ENCODE measurements at places on chromosomes 4 and X.
A peak's percentile ranks its signal among the peaks of the same experiment; 100 is the strongest.

- DNase-seq, result no peak
These were observed 671.6 kb downstream of the GRXCR1 start for GRCh38 chr4:43564107-43564506.

- DNase-seq, result no peak
These were observed 84.4 kb downstream of the HTT start for GRCh38 chr4:3158841-3159240.

DNA sequence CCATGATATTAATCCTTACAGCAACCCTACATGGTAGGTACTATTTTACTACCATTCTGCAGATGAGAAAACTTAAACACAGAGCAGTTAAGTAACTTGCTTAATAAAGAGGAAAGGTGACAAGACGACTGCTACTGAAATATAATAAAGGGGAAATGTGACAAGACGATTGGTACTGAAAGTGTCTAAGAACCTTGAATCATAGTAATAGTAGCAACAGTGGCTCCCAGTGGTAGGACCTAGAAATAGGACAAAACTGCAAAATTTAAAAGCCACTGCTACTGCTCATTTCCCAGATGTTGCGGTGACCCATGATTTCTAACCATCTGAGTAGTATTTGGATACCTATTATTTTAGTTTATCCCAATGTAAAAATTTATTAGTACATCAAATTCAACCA is 89.5 kb downstream of the TASL start:
- no peak for DNase-seq

DNA sequence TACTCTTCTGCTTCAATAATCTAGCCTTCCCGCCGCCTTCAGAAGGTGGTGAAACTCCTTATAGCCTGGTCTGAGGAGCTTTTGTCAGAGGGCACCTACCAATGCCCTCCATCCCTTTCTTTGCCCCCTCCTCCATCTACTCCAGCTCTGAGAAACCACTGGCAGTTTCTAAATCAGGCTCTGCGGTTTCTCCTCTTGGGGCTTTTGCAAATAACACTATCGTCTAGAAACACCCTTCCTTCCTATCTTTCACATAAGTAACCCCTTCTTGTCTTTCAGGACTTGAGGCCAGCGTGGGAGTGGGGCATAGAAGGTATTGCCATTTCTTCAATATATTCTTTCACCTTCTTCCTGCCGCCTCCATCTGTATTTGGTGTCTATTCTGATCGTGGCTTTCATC is 1.2 kb upstream of the EFHC2 start:
- peak; percentile 16 for DNase-seq

GRCh38 chrX:40845331-40845911 is 110.1 kb upstream of the MED14 start:
- DNase-seq, result no peak

DNA sequence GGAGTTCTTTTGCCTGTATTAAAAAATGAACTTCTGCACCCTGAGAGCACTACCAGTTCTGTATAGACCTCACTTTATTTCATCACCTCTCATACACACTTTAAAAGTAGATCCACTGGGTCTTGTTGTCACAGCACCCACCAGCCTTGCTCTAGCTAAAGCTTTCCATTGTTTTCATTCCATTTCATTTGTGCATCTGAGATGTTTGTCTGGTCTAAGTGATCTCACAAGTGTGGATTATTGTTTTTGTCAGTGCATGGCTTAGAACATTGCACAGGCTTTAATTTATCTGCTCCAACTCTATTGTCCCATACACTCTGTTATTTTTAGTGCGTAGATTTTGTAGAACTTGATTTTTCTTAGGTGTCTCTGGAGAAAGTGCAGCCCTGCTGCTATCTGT is 1157.5 kb upstream of the PABPC4L start:
- no peak for DNase-seq

DNA sequence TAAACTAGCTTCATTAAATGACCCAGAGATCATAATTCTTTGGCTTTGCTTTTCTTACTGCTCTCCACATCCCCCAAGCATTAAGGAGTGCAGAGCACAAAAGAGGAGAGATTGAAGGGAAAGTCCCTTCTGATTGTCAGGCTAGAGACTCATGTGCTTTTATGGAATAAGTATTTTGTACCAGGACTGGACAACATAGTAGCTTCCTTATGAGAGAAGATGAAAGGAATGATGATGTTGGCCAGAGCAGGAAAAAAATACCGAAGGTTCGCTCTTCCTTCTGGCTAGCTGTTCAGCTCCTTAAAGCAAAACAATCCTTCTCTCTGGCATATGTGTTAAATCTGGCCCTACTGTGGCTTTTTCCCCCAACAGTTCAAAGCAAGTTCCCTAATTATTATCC is 53.1 kb downstream of the HOPX start:
- DNase-seq, result no peak

DNA sequence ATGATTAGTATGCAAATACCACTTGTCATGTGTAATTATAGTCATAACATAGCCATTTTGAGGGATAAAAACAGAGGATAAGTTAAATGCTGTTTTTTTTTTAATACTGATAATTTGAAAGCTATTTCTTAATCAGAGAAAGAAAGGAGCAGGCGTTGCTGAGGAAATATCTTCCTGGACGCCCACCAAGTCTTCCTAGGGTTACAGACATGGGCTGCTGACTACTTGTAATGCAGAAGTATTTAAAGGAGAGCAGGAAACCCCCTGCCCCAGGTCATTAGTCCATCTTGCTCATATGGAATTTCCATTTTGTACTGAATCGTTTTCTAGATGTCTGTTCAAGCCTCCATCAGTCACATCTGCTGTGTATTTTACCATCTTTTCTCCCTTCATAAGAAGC is 176.2 kb downstream of the ADGRL3 start:
- no peak for DNase-seq

DNA sequence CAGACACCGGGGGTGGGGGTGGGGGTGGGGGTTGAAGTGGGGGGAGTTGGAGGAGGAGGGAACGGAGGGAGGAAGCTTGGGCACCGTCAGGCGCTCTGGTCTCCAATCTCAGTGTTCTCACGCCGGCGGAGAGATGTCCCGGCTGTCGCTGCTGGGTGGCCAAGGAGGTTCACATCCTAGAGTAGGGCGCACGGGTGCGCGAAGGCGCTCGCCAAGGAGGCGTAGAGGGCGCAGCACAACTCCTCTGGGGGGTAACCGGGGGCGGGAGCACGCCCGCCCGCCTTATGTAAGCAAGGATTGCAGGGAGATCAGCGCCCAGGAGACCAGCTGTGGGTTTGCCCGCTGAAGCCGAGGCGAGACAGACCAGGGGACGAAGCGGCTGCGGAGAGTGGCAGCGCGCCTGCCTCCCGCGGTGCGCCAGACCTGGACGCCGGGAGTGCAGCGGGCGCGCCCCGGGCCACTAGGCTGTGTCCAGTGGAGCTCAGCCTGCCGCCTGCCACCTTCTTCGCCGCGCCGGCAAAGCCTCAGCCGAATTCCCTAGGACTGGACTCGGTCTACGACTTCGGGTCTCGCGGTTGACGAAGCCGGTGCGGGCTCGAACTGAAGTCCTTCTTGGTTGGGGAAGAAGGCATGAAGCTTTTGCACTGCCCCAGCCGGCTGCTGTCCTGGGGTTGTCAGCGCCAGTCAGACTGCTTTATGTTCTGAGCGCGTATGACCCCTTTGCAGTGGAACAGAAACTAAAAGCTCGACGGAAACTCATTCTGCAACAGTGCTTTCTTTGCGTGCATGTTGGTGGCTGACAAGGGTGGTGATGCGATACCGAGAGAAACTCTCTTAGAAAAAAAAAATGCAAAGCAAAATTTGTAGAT is 707 bp upstream of the UNC5C start:
- no peak for DNase-seq

DNA sequence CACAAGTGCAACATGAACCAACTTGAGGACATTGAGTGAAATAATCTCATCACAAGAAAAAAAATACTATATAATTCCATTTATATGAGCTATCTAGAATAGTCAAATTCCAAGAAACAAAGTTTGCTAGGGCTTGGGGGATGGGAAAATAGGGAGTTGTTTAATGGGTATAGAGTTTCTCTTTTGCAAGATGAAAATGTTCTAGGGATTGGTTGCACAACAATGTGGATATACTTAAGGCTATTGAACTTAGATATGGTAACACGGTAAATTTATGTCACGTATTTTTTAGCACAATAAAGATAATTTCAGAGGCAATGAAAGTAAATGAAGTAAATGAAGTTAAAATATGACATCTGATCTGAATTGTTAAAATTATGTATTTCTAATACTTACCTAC is 7.9 kb downstream of the MFSD8 start:
- no peak for DNase-seq

- no peak for DNase-seq
These were observed 51.5 kb upstream of the GPRIN3 start for GRCh38 chr4:89358935-89359638.

DNA sequence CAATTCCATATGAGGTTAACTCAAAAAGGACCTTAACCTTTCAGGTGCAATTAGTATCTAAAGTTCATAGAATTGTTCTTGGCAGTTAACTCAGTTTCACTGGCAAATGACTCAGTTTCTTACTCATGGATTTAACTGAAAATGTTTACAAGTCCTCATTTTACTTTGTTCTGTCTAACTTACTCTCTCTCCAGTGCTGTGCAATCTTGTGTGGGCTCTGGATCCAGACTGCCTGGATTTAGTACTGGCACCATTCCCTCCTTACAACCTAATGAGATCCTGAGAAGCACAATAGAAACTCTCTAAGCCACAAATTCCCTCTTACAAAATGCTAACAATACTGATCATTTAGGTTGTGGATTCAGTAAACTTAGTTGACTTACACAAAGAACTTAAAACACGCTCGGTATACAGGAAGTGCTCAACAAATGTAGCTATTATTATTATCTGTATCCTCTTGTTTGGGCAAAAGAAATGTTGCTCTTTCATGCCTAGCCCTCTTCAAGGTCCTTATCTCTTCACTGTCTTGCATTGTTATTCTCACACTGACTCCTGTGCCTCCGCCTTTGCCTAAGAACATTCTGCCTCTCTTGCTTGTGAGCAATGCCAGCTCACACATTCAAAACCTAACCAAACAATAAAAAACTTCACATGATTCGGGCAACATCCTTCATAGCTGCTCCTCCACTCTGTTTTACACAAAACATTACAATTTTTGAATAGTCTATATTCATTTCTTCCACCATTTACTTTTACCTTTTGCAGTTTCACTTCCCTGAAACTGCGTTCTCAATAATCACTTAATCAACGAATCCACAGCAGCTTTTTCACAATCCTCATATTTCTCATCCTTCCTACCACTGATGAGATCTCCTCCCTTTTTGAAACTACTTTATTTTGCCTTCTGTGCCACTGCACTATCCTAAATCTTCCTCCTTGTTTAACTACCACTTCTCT is 91.8 kb downstream of the PDE5A start:
- no peak for DNase-seq

GRCh38 chr4:8015512-8015911 is 75.9 kb upstream of the AFAP1 start:
- no peak for DNase-seq

DNA sequence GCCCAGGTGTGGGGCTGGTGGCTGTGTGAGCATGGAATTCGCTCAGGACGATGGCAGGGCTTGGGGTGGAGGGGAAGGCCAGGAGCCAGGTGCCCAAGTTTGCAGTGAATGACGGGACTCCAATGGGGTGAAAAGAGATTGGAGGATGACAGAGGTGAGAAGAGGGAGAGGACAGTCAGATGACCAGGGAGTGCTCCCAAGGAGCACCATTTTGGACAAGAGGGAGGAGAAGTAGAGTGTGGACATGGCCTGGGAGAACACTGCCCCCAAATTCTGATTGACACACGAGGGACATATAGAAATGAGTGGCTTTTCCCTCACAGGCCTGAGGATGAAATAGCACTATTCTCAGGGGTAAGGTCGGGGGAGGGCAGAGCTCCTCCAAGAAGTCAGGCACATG is 6.7 kb downstream of the MRFAP1 start:
- no peak for DNase-seq

DNA sequence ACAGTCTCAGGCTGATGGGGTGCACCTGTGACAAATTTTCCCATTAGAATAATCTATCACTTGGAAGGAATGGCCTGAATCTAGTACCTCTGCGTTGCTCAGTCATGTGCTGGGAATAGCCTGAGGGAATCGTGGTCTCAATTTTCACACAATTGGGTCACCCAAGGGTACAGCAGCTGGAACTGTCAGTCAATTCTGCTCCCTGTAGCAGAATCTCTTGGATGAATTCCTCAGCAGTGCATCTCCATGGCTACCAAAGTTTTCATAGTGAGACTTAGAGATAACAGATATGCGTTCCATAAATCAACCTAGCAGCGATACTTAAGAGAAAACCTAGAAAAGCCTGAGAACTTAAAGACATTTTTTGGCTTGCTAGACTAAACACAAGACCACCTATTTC is 288.7 kb upstream of the CTSO start:
- DNase-seq, result no peak

DNA sequence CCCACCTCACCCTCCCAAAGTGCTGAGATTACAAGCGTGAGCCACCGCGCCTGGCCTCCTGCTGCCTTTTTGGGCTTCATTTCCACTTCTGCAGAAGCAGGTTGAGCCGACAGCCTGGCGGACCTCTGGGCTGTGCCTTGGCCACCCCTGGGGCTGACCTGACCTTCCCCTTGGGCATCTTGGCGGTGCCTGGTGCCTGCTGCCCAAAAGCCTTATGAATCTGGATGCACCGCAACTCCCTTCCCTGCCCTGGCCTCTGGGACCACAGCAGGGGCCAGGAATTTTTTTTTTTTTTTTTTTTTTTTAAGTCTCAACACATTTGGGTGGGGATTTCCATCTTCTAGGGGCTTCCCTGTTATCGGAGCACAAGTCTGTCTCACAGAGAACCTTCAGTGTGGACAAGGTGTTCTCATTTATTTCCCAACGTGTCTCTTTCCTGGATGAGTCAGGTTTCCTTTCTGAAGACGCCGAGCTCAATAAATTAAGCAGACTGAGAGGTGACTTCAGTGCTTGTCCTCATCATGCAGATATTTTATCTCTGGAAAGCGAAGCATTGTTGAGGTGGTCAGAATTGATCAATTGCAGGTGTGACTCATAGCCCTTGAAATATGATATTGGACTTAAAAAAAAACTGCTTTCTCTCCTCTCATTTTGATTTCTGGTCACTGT is 79.7 kb downstream of the SHROOM2 start:
- DNase-seq, result no peak

DNA sequence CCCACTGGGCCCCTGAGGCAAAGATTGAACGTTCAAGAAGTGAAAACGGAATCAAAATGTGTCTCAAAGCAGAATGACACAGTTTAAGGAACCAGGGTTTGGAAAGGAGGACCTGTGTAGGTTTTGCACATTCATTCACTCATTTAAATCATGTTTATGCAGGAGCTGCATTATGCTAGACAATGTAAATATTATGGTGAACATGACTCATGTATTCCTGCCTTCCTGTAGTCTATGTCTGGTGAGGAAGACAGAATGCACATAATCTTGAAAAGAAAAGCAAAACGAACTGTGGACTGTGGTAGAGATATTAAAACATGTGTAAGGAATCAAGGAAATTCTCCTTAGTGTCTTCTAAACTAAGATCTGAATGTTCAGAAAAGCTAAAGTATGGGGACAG is 311.8 kb upstream of the SMIM31 start:
- DNase-seq, result no peak

- no peak for DNase-seq
These were observed 79.2 kb downstream of the EFNB1 start for GRCh38 chrX:68908071-68908470.

DNA sequence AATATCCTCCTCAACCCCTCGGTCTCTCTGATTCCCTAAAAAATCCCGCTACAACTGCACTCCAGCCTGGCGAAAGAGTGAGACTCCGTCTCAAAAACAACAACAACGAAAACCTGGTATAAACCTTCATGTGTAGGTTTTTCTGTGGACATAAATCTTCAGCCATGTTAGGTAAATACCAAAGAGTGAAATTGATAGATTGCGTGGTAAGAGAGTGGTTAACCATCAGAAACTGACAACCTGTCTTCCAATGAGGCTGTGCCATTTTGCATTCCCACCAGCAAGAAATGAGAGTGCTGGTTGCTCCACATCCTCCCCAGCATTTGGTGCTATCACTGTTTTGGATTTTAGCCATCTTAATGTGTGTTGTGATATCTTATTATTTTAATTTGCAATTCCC is 10.9 kb downstream of the TBC1D19 start:
- no peak for DNase-seq
